ENCODE measurements at places on chromosomes 5 and 9. TPM values are rescaled to one million over a fixed set of nuclear protein-coding genes. Genes with fewer than 3 reads are reported as not detected.

Gene SPATA31C1
- total RNA-seq, result not detected

Gene SHROOM1
- 10.3 TPM for total RNA-seq

Gene VPS13A
- 43.4 TPM for total RNA-seq

Gene FAM151B
- 11.2 TPM for total RNA-seq

Gene SLC6A3
- not detected for total RNA-seq

Gene PTGR1
- 19.1 TPM for total RNA-seq

Gene PCDHGA8
- total RNA-seq, result 3.0 TPM

Gene KCNN2
- total RNA-seq, result 2.8 TPM

Gene VCAN
- total RNA-seq, result 26.8 TPM

Gene TAS2R1
- not detected for total RNA-seq

Gene PRLR
- 1.4 TPM for total RNA-seq

Gene APBA1
- total RNA-seq, result 10.5 TPM

Gene CDKN2A
- total RNA-seq, result 0.94 TPM

Gene STC2
- total RNA-seq, result 58.7 TPM

Gene NR4A3
- total RNA-seq, result 0.52 TPM

Gene LECT2
- not detected for total RNA-seq

Gene IFNK
- total RNA-seq, result not detected

Gene POLR3G
- 0.67 TPM for total RNA-seq

Gene C8G
- total RNA-seq, result not detected

Gene ATOX1
- 74.8 TPM for total RNA-seq

Gene CER1
- not detected for total RNA-seq

Gene ECSCR
- 30.8 TPM for total RNA-seq

Gene ZFP37
- total RNA-seq, result 1.9 TPM

Gene FYB1
- 2.5 TPM for total RNA-seq

Gene GTF3C5
- total RNA-seq, result 43.5 TPM

Gene MYOT
- total RNA-seq, result 16.6 TPM

Gene FCN2
- total RNA-seq, result not detected

Gene MORN5
- not detected for total RNA-seq

Gene RASGRF2
- total RNA-seq, result 5.4 TPM

Gene CDC20B
- not detected for total RNA-seq

Gene OCLN
- 3.6 TPM for total RNA-seq

Gene TRUB2
- 9.0 TPM for total RNA-seq

Gene BARX1
- total RNA-seq, result 0.54 TPM

Gene SLC25A2
- not detected for total RNA-seq

Gene SPINK4
- total RNA-seq, result not detected

Gene KIF24
- total RNA-seq, result 0.94 TPM

Gene ZFP2
- 1.9 TPM for total RNA-seq

Gene TMC1
- not detected for total RNA-seq

Gene STK32A
- total RNA-seq, result 2.6 TPM

Gene SPINK14
- total RNA-seq, result not detected

Gene SNX24
- total RNA-seq, result 15.2 TPM

Gene LVRN
- total RNA-seq, result 4.2 TPM

Gene PCDHGA12
- total RNA-seq, result 15.4 TPM

Gene GRIA1
- total RNA-seq, result 1.5 TPM

Gene MRPS30
- 56.5 TPM for total RNA-seq

Gene ELOVL7
- total RNA-seq, result 13.1 TPM

Gene PCDHGA6
- 4.7 TPM for total RNA-seq

Gene OR2Y1
- total RNA-seq, result not detected

Gene DNM1
- 22.3 TPM for total RNA-seq

Gene PAXX
- 42.6 TPM for total RNA-seq

Gene TMEM174
- total RNA-seq, result not detected

Gene RMRP
- total RNA-seq, result 4,855 TPM

Gene BTNL9
- 17.3 TPM for total RNA-seq

Gene LHX3
- total RNA-seq, result not detected

Gene FAM53C
- 30.4 TPM for total RNA-seq

Data from gastroesophageal sphincter (tissue), 4 donors.